ENCODE measurements at places on chromosomes 16 and 17.

- DNase-seq: no peak
Observed at GRCh38 chr16:6020162-6020985, 922.8 kb upstream of the EEF2KMT start.

GRCh38 chr17:39283896-39284295, 58.2 kb upstream of the STAC2 start:
- no peak for DNase-seq

DNA sequence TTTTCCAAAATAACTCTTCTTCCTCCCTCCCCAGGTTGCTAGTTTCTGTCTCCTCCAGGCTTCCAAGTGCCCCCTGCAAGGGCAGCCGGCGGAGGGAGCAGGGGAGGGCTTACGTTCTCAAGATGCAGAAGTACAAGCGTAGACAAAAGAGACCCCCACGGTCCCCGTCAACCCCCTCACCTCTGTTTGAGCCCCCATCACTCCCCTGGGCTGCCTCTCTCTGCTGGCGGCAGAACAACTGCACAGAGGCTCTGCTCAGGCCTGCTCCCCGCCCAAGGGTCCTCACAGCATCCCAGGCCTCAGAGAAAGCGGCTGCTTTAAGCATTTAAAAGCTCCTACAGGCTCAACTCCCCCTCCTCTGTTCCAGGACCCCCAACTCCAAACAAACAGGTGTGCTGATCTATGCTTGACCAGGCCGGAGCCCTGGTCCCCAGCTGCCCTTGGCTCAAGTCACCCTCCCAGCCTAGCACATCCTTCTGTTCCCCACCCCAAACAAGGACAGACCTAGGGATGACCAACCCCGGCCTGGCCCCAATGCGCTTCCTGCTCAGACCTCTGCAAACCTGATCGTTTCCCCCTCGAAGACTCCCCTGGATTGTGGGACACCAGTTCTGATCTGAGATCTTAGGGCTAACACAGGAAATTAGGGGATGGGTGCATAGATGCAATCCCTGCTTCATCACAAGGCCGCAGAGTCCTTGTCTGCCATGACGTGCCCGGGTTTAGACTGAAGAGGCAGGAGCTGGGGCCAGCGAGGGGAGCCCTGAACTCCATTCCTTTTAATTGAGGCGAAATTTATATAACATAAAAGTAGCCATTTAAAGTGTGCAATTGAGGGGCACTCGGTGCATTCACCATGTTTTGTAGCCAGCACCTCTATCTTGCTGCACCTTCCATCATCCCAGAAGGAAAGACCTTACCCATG, 17.2 kb upstream of the RBFOX3 start:
- no peak for DNase-seq

GRCh38 chr16:66913081-66913480, 5.6 kb downstream of the CDH16 start:
- no peak for DNase-seq

DNA sequence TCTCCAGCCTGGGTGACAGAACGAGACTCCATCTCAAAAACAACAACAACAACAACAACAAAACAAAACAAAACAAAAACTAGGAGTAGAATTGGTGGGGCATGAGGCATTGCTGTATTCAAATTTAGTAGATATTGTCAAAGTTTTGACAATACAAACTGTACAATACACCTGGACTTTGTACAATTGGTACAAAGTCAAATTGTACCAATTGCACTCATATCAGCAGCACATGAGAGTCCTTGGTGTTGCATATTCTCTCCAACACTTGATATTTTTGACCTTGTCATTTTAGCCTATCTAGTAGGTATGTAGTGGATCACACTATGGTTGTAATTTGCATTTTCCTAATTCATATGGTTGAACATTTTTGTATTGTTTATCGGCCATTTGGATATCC, 14.3 kb upstream of the ATF7IP2 start:
- no peak for DNase-seq

DNA sequence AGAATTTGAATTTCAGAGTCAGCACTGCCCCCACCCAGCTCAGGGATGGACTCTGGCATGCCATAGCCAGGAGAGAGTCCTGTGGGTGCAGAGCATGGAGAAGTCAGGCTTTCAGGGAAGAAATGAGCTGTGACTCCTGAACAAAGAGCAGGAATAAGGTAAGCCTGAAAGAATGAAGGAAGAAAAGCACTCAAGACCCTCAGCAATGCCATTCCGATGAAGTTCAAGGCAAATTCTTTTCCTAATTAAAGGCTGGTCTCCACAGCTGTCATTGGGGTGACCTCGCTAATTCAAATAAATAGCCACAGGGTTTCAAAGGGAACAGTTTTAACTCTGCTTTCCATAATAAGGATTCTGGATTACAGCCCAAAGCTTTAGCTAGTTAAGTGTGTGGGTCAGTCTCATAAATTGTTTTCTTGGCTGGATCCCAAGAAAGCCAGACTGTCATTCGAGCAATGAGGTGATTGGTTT, 31.7 kb downstream of the TOM1L2 start:
- no peak for DNase-seq

DNA sequence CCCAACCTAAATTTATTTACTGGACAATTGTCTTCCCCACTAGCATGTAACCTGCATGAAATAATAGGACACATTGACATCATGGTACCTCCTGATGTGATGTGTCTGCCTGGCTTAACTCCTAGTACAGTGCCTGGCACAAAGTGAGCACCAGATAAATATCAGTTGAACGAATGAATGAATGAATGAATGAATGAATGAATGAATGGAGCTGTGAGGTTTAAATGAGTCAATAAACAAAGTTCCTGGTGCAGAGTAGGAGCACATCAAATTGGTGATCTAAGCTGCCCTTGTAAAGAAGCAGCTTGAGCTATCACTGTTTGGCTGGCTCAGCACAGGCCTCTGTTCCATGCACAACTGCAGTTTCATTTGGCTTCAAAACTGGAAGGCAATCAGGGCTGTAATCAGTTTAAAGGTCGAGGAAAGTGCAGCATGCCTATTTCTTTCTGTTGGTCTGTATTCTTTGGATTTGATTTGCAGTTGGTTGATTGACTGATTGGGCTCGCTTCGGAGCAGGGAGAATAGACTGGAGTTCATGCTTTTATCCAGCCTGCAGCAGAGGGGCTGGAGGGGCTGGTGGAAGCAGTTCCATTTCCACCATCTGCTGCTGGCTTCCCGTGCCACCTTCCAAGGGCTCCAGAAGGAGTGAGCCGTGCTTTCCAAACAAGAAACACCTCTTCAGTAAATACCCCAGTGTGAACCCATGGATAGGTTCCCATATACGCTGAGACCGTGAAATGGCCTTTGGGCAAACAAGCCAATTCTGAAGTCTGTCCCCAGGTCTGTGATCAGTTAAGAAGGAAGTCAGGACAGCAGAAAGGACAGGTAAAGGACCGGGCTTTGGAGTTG, 54.6 kb downstream of the GPRC5B start:
- DNase-seq: no peak

DNA sequence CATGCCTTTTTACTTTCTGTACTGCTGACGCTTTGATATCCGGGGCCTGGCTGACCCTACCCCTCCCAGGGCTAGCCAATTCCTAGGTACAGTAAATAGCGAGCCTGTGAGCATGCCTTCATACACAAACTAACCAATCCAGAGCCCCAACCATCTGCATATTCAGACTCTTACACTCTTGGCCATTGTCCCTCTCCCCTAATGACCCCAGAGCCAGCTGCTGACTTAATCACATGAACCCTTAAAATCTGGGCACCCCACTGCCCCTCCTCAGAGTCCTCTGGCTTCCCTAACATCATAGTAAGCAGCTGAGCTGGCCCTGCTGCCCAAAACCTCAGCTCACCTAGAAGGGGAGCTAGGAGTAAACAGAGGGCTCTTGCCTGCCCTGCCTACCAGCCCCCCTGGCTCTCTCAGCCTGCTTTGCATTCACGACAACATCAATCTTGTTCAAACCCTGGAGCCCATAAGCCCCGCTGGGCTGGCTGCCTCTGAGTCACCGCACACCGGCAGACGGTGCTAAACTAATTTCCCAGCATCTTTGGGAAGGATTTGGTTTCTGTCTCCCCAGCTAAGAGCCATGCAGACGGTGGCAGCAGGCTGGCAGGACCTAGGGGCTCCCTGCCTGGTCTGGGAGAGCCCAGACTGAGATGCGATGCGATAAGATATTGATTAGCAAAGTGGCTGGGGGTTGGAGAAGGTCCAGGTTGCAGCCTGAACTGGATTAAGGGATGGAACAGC, 63.2 kb downstream of the CLEC19A start:
- DNase-seq: no peak

- no peak for DNase-seq
Observed at GRCh38 chr17:63423963-63424362, 22.1 kb downstream of the CYB561 start.

GRCh38 chr16:937311-937710, 33.5 kb downstream of the LMF1 start:
- DNase-seq: no peak

- no peak for DNase-seq
Observed at GRCh38 chr16:88810166-88810911, 1.4 kb downstream of the APRT start.

DNA sequence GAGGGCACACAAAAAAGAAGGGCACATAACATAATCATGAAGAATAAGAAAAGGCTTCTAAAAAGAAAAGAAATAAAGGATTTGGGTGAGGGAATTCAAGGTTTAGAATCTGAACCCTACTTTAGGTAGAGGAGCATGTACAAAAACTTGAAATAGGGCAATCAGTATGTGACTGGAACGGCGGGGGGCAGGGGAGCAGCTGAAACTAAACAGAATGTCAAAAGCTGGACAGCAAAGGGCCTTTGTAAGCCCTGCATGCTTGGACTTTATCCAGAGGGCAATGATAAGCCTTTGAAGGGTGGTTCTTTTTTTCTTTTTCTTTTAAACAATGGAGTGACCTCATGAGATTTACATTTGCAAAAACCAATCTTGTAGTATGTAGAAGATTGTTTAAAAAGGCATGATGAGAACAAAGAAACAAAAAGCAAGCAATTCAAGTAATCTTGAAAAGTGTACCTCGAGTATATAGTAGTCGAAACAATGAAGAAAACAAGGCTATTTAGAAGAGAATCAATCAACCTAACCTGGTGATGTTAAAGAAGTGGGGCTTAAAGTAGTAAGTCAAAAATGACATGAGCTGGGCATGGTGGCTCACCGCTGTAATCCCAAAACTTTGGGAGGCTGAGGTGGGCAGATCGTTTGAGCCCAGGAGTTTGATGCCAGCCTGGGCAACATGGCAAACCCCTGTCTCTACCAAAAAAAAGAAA, 46.7 kb upstream of the ANKFY1 start:
- DNase-seq: no peak

DNA sequence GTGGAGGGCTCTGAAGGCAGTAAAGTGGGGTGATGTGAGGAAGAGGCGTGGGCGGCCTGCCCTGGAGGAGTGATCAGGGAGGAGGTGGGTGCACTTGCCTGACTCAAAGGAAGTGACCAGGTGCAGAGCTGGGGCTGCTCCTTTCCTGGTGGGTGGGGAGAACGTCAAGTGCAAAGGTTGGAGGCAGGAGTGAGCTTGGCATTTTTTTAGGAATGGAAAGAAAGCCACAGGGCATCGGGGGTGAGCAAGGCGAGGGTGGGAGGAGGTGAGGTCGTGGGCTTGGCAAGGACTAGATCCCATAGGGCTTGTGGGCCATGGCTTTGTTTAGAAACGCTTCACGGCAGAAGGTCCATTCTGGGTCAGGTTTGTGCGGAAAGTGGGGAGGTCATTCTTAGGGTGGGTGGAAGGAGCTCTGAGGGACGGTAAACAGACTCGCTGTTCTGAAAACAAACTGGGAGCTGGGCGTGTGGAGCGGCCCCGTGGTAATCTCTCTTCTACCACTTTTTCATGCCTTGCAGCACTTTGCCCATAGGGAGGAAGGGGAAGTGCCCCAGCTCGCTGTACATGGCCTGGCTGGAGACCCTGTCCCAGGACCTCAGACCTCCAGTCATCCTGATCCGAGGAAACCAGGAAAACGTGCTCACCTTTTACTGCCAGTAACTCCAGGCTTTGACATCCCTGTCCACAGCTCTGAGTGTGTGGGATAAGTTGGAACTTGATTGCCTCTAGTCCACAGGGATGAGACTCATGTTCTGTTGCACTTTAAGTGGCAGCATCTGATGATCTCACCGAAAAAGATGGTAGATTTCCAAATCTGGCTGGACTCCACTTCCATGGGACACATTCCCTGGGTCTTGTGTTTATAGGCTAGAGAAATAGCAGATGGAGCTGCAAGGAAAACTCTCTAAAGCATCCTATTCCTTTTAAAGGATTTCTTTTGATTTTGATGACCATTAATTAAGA, 18.9 kb upstream of the HERPUD1 start:
- no peak for DNase-seq

DNA sequence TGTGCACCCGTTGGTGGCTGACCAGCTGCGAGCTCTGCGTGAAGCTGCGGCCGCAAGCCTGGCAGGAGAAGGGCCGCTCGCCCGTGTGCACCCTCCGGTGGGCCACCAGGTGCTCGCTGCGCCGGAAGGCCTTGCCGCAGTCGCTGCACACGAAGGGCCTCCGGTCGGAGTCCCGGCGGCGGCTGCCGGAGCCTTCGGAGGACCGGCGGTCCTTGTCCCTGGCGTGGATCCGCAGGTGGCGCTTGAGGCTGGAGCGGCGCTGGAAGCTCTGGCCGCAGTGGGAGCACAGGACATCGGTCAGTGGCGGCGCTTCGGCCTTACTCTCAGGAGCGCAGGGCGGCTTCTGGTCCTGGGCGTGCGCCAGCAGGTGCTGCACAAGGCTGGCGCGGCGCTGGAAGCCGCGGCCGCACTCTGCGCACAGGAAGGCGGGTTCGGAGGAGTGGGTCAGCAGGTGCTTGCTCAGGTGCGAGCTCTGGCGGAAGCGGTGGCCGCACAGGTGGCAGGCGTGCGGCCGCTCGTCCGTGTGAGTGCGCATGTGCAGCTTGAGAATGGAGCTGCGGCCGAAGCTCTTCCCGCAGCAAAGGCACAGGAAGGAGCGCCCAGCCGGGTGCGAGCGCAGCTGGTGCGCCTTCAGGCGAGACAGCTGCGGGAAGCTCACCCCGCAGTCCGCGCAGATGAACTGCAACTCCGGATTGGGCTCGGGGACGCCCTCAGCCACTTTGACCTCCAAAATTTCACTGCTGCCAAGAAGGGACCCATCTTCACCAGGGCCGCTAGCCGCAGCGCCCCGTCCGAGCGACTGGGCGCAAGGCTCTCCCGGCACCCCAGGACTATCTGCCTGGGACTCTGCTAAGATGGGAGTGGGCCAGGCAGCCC, 9.1 kb downstream of the ZSCAN10 start:
- DNase-seq: no peak

GRCh38 chr16:78277321-78278055, 178.0 kb downstream of the WWOX start:
- no peak for DNase-seq

- DNase-seq: no peak
Observed at GRCh38 chr17:5775098-5775497, 190.8 kb upstream of the NLRP1 start.

- DNase-seq: no peak
Observed at GRCh38 chr17:22459953-22460350, 767.6 kb downstream of the KCNJ18 start.
